Psoas muscle (tissue), 8 donors: ENCODE measurements at places on chromosomes 4 and X. TPM values are rescaled to one million over a fixed set of nuclear protein-coding genes. Genes with fewer than 3 reads are reported as not detected.

The ZAR1 gene
- not detected for total RNA-seq

The ASB9 gene
- 1.3 TPM for total RNA-seq

The SLC6A14 gene
- total RNA-seq: not detected

The ADH7 gene
- not detected for total RNA-seq

The CTAG1A gene
- not detected for total RNA-seq

The ZCCHC18 gene
- total RNA-seq: not detected

The RAB33A gene
- total RNA-seq: 0.30 TPM

The UTP3 gene
- 18.1 TPM for total RNA-seq

The TAF7L gene
- not detected for total RNA-seq

The ITIH6 gene
- 0.06 TPM for total RNA-seq

The RAB40AL gene
- total RNA-seq: not detected

The MCF2 gene
- 0.14 TPM for total RNA-seq

The FGFBP1 gene
- not detected for total RNA-seq

The KCND1 gene
- total RNA-seq: 0.21 TPM

The CXCL10 gene
- 0.29 TPM for total RNA-seq

The KLB gene
- 0.13 TPM for total RNA-seq

The HMX1 gene
- not detected for total RNA-seq

The RHOXF2 gene
- not detected for total RNA-seq

The ZMAT1 gene
- 1.3 TPM for total RNA-seq

The SOD3 gene
- total RNA-seq: 3.8 TPM

The SPATA18 gene
- 1.2 TPM for total RNA-seq

The UGT8 gene
- total RNA-seq: not detected

The PPM1K gene
- total RNA-seq: 4.5 TPM

The ARHGEF38 gene
- total RNA-seq: not detected

The PPEF1 gene
- 0.36 TPM for total RNA-seq

The SRPK3 gene
- 78.0 TPM for total RNA-seq

The XPNPEP2 gene
- 0.25 TPM for total RNA-seq

The PDE6B gene
- total RNA-seq: 0.32 TPM

The FRMD7 gene
- total RNA-seq: not detected

The TMPRSS11D gene
- not detected for total RNA-seq

The BCAP31 gene
- 66.0 TPM for total RNA-seq

The GIMD1 gene
- total RNA-seq: not detected

The ADGRG4 gene
- 0.12 TPM for total RNA-seq

The RTL3 gene
- 0.34 TPM for total RNA-seq

The PAK3 gene
- total RNA-seq: 0.71 TPM

The CCNB3 gene
- 0.28 TPM for total RNA-seq

The DEFB131A gene
- not detected for total RNA-seq

The CT45A5 gene
- not detected for total RNA-seq

The ARMCX1 gene
- total RNA-seq: 18.0 TPM

The SLC25A53 gene
- total RNA-seq: 4.9 TPM

The IL15 gene
- 1.4 TPM for total RNA-seq

The PPBP gene
- 1.4 TPM for total RNA-seq

The BMPR1B gene
- 7.7 TPM for total RNA-seq

The TFE3 gene
- 18.1 TPM for total RNA-seq

The TMSB15A gene
- total RNA-seq: 0.43 TPM

The PDE5A gene
- total RNA-seq: 5.3 TPM

The PCDH19 gene
- total RNA-seq: 1.2 TPM

The YY2 gene
- 1.3 TPM for total RNA-seq

The PLP1 gene
- total RNA-seq: 0.39 TPM
